ENCODE measurements at places on chromosomes 1 and 21. TPM values are rescaled to one million over a fixed set of nuclear protein-coding genes. Genes with fewer than 3 reads are reported as not detected.

Gene GBP2
- 396 TPM for total RNA-seq

Gene FALEC
- not detected for total RNA-seq

Gene AGL
- 19.7 TPM for total RNA-seq

GRCh38 chr21:20998886-20999285 lies 677 bp downstream of the NCAM2 start:
- H3K27me3 ChIP-seq: peaks cover 25% of the 10 kb centered on the region
- H3K4me1 ChIP-seq: peaks cover 16% of the 10 kb centered on the region
- H3K27ac ChIP-seq: no peak overlapping the region
- peak overlapping the region; percentile 62 for H3K4me3 ChIP-seq
- DNase-seq: no peak

DNA sequence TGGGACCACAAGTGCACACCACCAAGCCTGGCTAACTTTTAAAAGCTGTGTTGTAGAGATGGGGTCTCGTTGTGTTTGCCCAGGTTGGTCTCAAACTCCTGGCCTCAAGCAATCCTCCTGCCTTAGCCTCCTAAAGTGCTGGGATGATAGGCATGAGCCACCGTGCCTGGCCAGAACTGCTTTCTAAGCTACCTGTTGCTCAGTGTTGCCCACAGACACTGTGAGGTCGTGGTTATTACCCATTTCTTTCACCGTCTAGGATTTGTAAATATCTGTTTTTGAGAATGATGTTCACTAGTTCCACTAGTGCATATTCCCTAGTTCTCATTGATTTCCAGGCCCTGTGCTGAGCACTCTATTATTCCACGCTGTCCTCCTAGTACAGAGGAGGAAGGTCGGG lies 51.4 kb upstream of the FAM89A start:
- H3K4me3 ChIP-seq: no peak overlapping the region
- H3K36me3 ChIP-seq: no peaks in the 10 kb centered on the region
- no peak for DNase-seq
- H3K27ac ChIP-seq: no peak overlapping the region
- H3K27me3 ChIP-seq: peaks cover 24% of the 10 kb centered on the region

- H3K36me3 ChIP-seq: no peaks in the 10 kb centered on the region
- no peaks in the 10 kb centered on the region for H3K27me3 ChIP-seq
- no peak overlapping the region for H3K27ac ChIP-seq
- peak; percentile 74 for DNase-seq
These were observed 57.5 kb upstream of the EPS8L3 start for GRCh38 chr1:109821221-109821669.

GRCh38 chr1:69862906-69863305 lies 295.2 kb downstream of the LRRC7 start:
- H3K36me3 ChIP-seq: no peaks in the 10 kb centered on the region
- H3K4me1 ChIP-seq: no peaks in the 10 kb centered on the region
- H3K27ac ChIP-seq: no peak overlapping the region
- DNase-seq: no peak

GRCh38 chr1:159800177-159800930 lies 1.8 kb upstream of the FCRL6 start:
- peaks cover 2% of the 10 kb centered on the region for H3K27me3 ChIP-seq
- H3K27ac ChIP-seq: no peak overlapping the region
- peak; percentile 18 for DNase-seq
- peaks cover 13% of the 10 kb centered on the region for H3K4me1 ChIP-seq
- no peak overlapping the region for H3K4me3 ChIP-seq

DNA sequence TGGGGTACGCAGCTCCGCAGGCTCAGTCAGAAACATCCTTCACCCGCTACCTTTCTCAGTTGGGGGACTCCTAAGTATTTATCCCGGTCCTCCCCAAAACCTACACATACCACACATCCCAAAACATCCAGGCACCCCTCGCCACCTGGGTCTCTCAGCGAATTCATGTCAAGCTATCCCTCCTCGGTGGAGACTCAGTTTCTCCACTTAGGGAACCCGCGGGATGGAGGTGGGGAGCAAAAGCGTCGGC lies 1.3 kb upstream of the ZBTB7B start:
- H3K36me3 ChIP-seq: peaks cover 8% of the 10 kb centered on the region
- H3K4me3 ChIP-seq: peak overlapping the region; percentile 94
- peak overlapping the region; percentile 95 for H3K27ac ChIP-seq

DNA sequence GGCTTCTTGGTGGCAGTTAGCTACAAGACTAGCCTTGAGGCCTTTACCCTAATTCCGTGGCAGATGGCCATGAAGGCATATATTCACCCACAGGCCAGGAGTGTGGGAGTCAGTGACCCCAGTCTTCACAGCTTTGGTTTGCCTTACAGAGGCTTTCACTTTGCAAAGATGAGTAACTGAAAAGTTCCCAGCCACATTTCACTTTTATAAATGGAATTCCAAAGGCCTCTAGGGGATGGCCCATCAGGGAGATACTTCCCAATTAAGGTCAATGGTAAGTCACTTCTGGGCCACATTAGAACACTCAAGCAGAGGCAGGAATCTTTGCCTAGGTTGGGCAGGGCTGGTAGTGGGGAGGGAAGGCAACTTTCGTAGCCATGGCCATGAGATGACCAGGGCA lies 13.1 kb upstream of the HEYL start:
- peaks cover 12% of the 10 kb centered on the region for H3K4me1 ChIP-seq
- H3K4me3 ChIP-seq: no peak overlapping the region
- H3K27me3 ChIP-seq: peaks cover 12% of the 10 kb centered on the region
- no peak for DNase-seq
- no peaks in the 10 kb centered on the region for H3K36me3 ChIP-seq

DNA sequence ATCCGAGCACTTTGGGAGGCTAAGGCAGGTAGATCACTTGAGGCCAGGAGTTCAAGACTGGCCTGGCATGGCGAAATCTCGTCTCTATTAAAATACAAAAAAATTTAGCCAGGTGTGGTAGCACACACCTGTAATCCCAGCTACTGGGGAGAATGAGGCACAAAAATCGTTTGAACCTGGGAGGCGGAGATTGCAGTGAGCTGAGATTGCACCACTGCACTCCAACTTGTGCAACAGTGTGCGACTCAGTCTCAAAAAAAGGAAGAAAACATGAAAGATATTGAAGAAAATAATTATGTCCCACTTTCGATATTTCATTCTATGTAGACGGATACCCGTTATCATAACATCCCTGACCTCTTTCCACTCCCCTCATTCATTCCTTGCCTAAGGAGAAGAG lies 19.2 kb downstream of the TUT4 start:
- H3K4me1 ChIP-seq: peaks cover 40% of the 10 kb centered on the region
- no peak overlapping the region for H3K27ac ChIP-seq
- no peak overlapping the region for H3K4me3 ChIP-seq
- H3K36me3 ChIP-seq: peaks cover 10% of the 10 kb centered on the region

DNA sequence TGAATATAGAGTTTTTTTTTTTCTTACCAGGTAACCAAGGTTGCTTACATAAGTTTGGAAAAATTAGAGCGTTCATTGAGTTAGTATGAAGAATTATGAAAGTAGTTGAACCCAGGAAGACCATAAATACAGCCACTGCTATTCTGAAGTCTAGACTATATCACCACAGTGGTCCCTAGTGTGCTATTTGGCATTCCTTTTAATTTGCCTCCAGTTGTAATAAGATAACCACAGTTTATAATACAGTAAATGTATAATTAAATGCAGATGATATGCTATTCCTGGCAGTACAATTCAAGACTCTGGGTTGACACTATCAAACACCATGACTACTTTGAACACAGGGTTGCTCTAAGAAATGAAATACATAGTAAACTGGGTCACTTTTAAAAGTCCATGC lies 270.5 kb downstream of the BRINP2 start:
- no peaks in the 10 kb centered on the region for H3K4me1 ChIP-seq
- H3K4me3 ChIP-seq: no peak overlapping the region
- DNase-seq: no peak
- no peaks in the 10 kb centered on the region for H3K36me3 ChIP-seq
- no peak overlapping the region for H3K27ac ChIP-seq

GRCh38 chr21:33402001-33402979 lies 923 bp upstream of the IFNGR2 start:
- H3K36me3 ChIP-seq: peaks cover 8% of the 10 kb centered on the region
- peak overlapping the region; percentile 70 for H3K4me3 ChIP-seq
- peaks cover 16% of the 10 kb centered on the region for H3K27me3 ChIP-seq
- H3K4me1 ChIP-seq: peaks cover 34% of the 10 kb centered on the region

- no peaks in the 10 kb centered on the region for H3K36me3 ChIP-seq
- peaks cover 11% of the 10 kb centered on the region for H3K4me1 ChIP-seq
- no peak overlapping the region for H3K27ac ChIP-seq
- H3K27me3 ChIP-seq: peaks cover 21% of the 10 kb centered on the region
- no peak for DNase-seq
These were observed 24.7 kb upstream of the PEF1 start for GRCh38 chr1:31669433-31669785.

- no peaks in the 10 kb centered on the region for H3K36me3 ChIP-seq
- DNase-seq: no peak
- H3K4me1 ChIP-seq: no peaks in the 10 kb centered on the region
These were observed 5.3 kb upstream of the LCE3D start for GRCh38 chr1:152585586-152585985.

DNA sequence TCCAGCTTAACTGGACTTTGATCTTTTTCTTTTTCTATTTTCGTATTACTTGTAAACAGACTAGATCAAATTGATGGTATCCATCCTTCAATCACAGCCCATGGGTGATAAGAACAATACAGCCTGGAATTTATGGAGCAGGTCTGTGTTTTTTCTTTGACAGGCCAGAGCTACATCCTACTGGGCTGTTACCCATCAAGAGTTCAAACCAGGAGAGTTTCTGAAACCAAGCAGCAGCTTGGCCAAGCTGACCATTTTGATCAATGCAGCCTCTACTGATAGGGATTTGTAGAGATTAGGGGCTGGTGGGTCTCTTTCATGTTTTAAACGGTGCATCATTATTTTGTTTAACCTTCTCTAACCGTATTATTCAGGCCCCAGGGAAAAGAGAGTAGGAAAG lies 24.3 kb upstream of the CCDC190 start:
- no peaks in the 10 kb centered on the region for H3K4me1 ChIP-seq
- H3K36me3 ChIP-seq: no peaks in the 10 kb centered on the region
- H3K27ac ChIP-seq: no peak overlapping the region
- peaks cover 3% of the 10 kb centered on the region for H3K27me3 ChIP-seq
- DNase-seq: no peak

DNA sequence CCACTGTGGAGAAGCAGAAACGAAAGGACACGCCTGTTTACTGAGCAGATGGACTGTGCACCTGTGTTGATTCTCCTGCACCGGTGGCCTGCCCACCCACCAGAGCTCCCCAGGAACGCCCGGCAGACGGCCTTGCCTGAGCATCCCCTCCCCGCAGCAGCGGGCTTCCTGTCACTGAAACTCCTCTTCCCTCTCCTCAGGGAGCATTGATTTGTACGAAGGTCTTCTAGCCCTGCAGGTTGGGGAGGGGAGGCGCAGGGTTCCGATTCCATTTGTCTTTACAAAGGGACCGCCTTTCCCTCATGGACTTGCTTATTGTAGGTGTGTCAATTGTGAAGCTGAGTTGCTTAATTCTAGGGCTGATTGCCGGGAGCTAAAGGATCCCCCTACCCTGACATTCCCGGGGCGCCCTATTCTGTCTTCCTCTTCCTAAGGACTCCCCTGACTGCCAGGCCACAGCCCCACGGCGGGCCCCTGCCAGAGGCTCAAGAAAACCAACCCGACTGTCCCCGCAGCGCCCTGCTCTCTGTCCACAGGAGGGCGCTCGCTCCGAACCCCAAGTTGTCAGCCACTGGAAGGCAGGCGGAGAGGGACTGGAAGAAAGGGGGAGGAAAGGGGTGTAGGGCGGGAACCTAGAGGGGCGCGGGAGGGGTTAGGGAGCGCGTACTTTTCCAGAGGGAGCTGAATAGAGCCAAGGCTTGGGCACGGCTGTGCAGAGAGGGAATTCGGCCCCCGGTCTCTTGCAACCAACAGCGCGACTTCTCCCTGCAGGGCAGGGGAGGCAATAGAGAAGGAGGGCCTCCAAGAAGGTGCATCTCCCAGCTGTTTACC lies 2.8 kb downstream of the S100A6 start:
- peaks cover 58% of the 10 kb centered on the region for H3K4me1 ChIP-seq
- peak; percentile 90 for DNase-seq
- H3K27ac ChIP-seq: peak overlapping the region; percentile 96
- peak overlapping the region; percentile 91 for H3K4me3 ChIP-seq

- no peaks in the 10 kb centered on the region for H3K36me3 ChIP-seq
- peak overlapping the region; percentile 76 for H3K27ac ChIP-seq
- DNase-seq: no peak
- peaks cover 38% of the 10 kb centered on the region for H3K4me1 ChIP-seq
These were observed 1.2 kb upstream of the CAMTA1 start for GRCh38 chr1:6783936-6784559.

- H3K27ac ChIP-seq: no peak overlapping the region
- H3K4me3 ChIP-seq: no peak overlapping the region
- DNase-seq: no peak
- peaks cover 8% of the 10 kb centered on the region for H3K36me3 ChIP-seq
- peaks cover 27% of the 10 kb centered on the region for H3K4me1 ChIP-seq
- no peaks in the 10 kb centered on the region for H3K27me3 ChIP-seq
These were observed 10.4 kb downstream of the GATAD2B start for GRCh38 chr1:153912349-153912748.

DNA sequence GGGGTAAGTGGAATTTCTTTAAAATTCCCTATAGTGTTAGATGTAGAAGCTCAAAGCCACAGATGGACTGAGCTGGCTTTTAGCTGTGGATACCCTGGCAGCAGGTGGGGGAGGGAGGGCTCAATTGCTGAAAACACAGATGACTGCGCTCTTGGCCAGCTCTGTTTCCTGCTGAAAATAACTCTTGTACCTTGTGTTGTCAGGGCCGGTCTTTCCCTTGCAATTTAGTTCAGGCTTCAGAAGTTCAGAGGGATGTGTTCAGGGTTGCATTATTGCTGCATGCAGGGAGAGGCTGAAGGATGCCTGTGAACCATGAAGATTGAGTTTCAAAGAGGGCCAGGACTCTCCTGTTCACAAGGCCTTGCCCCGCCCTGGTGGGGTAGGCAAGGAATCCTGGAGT lies 58.1 kb upstream of the GCLM start:
- no peak overlapping the region for H3K27ac ChIP-seq
- DNase-seq: no peak
- no peaks in the 10 kb centered on the region for H3K4me1 ChIP-seq
- no peaks in the 10 kb centered on the region for H3K27me3 ChIP-seq
- H3K4me3 ChIP-seq: no peak overlapping the region
- no peaks in the 10 kb centered on the region for H3K36me3 ChIP-seq

DNA sequence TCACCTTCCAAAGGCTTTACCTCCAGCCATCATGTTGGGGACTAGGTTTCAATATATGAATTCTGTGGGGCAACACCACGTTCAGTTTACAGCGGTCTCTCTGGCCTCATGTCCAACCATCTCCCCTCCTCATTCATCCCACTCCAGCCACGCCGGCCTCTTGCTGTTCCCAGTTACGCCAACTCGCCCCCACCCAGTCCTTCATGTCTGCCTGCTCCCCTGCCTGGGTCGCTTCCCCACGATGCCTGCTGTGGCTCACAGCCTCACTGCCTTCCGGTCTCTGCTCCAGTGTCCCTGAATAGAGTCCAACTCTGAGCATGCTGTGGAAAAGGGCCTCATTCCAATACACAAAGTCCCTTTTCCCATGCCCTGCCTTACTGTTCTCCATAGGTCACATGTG lies 193.8 kb downstream of the KIF26B start:
- peaks cover 6% of the 10 kb centered on the region for H3K27me3 ChIP-seq
- no peak for DNase-seq
- H3K4me1 ChIP-seq: no peaks in the 10 kb centered on the region
- H3K27ac ChIP-seq: no peak overlapping the region
- no peak overlapping the region for H3K4me3 ChIP-seq
- no peaks in the 10 kb centered on the region for H3K36me3 ChIP-seq
